ENCODE measurements at places on chromosomes 5 and 9.
A peak's percentile ranks its signal among the peaks of the same experiment; 100 is the strongest.

DNA sequence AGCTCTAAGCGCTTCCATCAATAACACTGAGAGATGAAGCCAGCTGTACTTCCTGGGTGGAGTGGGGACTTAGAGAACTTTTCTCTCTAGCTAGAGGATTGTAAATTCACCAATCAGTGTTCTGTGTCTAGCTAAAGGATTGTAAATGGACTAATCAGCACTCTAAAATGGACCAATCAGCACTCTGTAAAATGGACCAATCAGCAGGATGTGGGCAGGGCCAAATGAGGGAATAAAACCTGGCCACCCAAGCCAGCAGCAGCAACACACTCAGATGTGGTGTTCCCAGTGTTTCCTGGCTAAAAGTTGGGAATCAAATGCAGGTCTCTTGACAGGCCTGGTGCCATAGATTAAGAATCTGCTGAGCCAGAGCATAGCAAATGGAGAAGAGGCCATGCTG is 60.5 kb downstream of the ALDH7A1 start:
- DNase-seq = no peak

DNA sequence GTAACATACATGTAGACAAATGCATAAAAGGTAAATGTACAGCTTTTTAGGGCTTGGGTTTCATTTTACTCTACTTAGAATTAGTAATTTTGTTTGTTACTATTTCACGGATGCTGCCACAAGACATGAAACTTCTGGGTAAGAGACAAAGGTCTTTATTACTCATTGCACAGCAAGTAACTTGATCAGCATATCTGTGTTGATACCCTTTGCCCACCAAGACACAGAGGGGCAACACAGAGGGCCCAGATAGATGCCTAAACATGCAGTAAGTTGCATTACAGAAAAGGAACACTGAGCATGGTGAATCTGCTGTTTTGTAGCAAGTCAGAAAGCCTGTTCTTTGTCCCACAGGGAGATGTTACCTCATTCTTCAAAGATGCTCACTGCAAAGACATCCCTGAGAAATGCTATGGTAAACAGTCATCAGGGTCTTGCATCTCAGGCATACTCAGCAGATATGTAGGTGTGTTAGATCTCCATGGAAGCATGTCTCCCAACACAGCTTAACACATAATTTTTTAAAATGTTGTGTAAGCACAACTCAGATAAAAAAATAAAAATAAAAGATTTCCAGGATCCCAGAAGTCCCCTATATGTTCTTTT is 10.3 kb downstream of the ITGA2 start:
- DNase-seq = no peak

GRCh38 chr5:40823459-40823858 is 11.6 kb downstream of the RPL37 start:
- no peak for DNase-seq

DNA sequence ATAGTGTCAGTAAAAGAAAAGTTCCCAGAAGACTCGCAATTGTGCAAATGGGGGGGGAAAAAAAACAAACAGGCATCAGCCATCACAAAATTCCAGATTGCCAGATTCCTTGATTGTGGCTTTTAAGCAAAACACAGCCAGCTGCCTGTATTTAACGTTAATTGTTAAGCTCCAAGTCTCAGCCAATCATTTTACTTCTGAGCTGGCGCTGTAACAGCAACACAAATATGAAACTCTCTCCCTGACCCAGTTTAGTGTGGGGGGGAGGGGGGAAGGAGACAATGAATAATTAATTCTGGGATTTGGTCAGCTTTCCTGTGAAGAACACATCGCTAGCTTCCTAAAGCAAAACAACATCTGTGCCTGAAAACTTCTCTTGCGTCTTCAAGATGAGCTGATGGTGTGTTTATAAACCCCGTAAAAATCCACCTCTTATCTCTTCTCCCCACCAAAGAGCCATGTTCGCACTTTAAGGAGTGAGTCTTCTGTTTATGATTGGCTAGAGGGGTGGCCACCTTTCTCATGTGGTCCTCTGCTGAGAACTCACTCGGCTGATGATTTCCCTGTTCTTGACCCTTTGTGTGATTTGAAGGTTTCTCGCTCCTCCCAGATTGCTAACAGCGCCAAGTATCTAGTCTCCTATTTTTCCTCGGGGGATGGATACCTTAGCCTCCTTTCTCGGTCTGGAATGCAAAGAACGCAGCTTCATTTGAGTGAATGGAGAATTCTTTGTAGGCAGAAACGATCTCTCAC is 160.2 kb upstream of the DAPK1 start:
- DNase-seq = no peak

- DNase-seq = no peak
These were observed 68.9 kb upstream of the ANKRD55 start for GRCh38 chr5:56302027-56302426.

DNA sequence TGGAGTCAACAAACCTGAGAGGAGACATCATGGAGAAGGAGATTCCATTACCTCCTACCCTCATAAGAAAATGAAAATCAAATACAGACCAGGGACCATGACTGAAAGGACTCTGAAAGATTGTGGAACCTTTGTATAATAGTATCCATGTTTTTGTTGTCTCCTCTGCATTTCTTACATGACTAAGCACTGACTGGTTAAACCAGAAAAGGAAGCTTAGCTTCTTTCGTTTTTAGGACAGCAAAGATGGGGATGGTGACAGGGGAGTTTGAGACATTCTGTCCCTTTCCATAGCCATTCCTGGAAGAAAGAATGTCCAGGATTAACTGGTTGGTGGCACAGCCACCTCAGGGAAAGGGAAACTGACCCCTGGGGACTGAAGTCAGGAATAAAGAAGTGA is 22.2 kb downstream of the ITGA1 start:
- no peak for DNase-seq

DNA sequence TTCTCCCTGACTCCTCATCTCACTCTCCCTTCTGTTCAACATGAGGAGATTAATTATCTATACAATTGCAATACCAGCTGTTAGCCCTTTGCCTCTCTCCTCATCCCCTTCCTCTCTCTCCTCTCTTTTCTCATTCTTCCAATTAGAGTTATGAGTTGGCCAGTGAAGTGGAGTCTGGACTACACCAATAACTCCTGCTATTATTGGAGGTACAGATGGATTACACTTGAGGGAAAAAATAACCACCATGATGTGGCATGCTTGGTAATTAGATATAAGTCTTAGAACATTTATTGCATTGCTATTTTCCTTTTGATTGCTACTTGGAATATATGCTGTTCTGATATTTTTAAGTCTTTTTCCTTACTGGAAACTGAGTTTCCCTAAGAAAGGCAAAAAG is 159.2 kb downstream of the FRMD3 start:
- DNase-seq = no peak

- DNase-seq = peak; percentile 30
These were observed 13.3 kb upstream of the RECK start for GRCh38 chr9:36023260-36024048.

DNA sequence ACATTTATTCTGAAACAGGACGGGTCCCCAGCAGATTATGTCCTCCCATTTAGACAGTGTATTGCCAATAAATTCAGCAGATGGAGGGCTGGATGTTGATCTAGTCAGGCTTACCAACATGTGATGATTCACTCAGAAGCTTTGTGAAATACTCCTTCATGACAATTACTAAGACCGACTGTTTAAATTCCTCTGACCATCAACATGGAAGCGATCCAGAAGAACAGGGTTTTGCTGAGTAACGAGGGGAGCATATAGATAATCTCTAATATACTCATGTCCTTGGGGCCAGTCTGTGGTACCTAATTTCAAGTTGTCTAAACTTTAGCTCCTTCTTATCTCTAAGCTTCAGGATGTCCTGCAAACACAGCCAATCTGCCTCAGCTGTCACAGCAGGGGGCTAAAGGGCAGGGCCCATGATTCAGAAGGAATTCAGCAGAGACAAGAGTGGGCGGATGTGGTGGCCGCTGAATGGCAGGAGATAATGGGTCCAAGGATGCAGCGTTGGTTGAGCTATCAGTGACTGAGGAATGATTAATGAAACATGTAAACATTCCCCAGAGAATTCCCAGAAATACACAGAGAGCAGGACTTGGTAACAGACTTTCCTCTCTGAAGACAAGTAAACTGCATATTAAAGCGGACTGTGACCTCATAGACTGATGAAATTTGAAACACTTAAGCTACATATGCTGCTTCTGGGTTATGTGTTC is 109.4 kb downstream of the ANKRD55 start:
- no peak for DNase-seq

- DNase-seq = no peak
These were observed at the start of gene RASEF for GRCh38 chr9:83062651-83063527. TSS of gene RASEF (minus strand) at chr9:83063142. CDS start at chr9:83062867, 275 bp downstream.

DNA sequence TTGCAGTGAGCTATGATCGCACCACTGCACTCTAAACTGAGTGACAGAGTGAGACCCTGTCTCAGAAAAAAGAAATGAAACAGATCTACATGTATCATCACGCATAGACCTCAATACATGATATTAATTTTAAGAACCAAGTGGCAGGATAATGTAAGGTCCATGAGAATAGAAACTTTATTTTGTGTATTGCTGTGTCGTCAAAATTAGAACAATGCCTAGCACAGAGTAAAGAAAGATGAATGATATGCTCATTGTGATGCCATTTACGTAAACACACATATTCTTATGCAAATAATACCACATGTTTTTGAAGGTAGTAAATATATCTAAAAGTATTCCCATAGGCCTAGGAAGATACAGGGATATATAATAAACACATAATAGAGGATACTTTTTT is 3.6 kb upstream of the UIMC1 start:
- DNase-seq = no peak

- DNase-seq = peak; percentile 16
These were observed 86.1 kb downstream of the ZNF354C start for GRCh38 chr5:179146277-179146676.

DNA sequence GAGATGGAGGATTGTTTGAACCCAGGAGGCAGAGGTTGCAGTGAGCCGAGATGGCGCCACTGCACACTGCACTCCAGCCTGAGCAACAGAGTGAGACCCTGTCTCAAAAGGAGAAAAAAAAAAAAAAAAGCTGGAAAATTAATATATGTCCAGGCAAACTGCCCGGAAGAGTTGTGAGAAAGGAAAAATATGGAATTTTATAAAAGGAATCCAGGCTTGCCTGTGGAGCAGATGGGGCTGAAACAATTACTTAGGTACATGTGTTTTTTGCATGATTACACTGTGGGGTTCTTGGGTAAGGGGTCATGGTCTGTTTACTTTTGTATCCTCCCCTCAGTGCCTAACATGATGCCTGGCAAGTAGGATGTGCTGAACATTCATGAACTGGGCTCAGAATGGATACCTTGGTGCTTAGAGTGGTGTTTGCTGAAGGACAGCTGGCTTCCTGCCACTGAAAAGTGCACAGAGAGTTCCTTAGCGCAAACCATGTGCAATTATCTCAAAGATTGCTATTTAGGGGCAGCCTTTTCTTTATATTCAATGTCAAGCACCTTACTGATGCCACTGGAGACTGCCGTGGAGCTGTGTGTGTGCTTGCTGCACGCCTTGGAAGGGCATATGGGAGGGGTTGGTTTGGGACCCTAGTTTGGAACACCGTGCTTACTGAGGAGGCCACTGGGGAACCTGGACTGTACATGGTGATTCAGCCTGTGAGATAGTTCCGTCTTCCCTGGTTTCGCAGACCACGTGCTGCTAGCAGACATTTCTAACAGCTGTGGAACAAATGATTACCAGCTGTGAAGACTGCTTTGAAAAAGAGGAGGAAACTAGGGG is 78.4 kb downstream of the MAP1B start:
- no peak for DNase-seq

DNA sequence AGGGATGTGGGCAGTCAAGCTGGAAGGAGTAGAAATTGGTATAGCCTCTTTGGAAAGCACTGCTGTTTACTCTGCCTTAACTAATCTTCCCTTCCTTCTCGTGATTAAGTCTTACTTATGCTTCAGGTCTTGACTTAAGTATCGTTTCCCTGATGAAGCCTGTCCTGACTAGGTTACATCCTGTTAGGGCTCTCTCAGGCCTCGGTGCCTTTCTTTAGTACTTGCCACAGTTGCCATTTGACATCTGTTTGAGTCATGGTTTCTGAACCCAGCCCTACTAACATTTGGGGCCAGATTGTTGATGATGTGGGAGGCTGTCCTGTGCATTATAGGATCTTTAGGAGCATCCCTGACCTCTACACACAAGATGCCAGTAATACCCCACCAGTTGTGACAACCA is 94.4 kb downstream of the GAPVD1 start:
- no peak for DNase-seq

DNA sequence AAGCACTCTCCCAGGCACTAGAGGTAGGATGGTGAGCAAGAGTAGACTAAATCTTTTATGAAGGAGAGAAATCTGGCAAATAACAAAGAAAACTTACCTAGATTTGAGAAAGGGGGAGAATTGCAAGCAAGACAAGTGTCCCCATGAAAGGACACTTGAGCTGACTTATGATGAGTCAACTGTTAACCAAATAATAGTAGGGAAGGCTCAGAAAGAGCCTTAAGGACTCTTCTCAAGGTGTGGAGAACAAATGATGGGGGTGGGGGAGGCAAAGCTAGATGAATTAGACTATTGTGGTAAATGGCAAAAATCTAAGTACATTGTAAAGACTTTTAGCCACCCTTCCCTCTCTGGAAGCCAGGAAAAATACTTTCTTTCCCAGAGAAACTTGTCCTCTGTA is 77.6 kb upstream of the RASA1 start:
- DNase-seq = no peak

DNA sequence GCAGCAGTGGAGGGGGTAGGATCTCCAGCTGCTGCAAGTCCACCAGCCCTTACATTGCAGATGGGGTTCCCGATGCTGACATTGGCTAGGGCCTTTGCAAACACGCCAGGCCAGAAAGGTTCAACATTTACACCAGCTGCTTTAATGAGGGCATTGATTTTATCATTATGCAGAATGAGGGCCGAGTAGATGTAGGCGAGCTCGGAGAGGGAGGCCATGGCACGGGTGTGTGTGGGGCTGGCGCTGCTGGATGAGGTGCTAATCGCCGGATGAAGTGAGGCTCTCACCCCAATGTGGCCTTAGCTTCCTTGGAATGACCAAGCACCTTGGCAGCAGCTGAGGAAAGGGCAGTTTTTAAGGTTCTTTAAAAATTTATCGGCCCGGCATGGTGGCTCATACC is 27.4 kb downstream of the PHAX start:
- no peak for DNase-seq

DNA sequence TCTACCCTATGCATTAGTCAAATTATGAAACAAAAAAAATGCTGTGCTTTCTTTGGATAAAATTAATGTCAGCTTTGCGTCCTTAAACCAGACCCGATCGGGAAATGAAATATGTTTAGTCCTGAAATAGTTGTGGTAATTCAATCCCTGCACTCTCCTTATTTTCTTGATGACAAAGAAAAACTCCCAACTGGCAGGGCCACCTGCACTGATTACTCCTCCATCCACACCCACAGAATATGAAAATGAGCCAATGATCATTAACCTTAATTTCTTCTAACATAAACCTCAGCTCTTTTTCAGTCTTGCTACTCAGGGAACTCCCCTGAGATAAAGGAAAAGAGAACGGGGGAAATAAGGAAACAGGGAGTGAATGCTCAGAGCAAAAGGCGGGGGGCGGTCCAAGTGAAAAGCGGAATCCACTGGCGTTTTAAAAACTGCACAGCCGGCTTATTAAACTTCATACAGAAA is 245.3 kb downstream of the BNC2 start:
- DNase-seq = no peak

DNA sequence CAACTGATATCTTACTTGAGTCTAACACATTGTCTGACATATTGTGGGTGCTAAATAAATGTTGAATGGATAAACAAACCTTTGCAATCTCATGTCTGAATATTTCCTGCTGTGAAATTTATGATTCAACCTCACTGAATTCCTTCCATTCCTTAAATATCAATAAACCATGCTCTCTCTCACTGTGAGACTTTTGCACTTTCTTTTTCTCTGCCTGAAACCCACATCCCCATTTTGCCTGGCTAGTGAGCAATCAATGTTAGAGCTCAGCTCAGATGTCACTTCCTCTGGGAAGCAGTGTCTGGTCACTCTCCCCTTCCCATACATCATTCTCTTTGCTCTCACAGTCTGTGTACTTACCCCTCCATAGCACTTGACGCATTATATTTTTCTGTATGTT is 383.7 kb upstream of the TRPC7 start:
- DNase-seq = no peak

Data from activated naive CD4-positive, alpha-beta T cell (primary cell).